ENCODE measurements at places on chromosomes 11 and 22.
A peak's percentile ranks its signal among the peaks of the same experiment; 100 is the strongest.

DNA sequence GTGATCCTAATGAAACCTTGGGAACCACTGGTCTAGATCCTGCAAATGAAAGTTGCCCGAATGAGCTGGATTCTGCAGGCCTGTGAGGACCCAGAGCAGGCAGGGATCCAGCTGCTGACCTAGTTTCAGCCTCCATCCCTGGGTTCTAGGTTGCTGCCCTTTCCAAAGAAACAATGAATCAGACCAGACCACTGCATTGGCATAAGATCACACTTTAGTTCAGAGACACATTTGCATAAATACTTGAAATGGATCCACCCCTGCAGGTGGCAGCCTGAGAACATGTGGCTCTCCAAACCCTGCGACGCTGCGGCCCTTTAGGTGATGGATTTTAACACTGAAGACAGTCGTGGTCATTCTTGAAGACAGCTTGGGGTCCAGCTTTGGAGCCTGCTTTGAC is 23.7 kb downstream of the ADAMTS8 start:
- no peak for DNase-seq

- DNase-seq, result no peak
Observed at GRCh38 chr11:130891326-130891725, 25.0 kb downstream of the SNX19 start.

DNA sequence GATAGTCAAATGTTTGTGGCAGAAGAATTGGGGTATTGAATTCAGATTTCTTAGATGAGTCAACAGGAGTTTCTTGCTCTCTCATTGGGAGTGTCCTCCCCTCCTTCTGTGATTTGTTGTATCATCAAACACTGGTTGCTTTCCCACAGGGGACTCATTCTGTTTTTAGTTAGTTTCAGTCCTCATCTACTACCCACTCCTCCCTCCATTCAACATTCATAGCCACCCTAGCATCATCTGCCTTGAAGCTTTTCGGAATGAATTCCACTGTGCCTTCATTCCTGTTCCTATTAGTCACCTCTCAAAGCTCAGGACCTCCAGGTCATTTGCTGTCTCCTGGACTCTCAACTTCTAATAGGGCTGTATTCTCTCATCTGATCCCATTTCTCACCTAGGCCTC is 31.5 kb upstream of the RAB38 start:
- no peak for DNase-seq

DNA sequence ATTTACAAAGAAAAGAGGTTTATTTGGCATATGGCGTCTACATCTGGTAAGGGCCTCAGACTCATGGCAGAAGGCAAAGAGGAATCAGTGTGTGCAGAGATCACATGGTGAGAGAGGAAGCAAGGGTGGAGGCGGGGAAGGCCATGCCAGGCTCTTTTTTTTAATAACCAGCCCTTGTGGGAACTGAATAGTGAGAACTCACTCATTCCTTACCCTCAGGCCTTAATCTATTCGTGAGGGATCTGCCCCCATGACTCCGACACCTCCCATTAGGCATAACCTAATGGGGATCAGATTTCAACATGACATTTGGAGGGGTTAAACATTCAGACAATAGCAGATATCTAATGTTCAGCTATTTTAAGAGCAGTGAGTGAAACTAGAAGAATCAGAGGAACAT is 55.7 kb downstream of the ATM start:
- no peak for DNase-seq

GRCh38 chr11:96906476-96906875 is 516.7 kb downstream of the JRKL start:
- DNase-seq, result no peak

GRCh38 chr11:60589611-60590010 is 74.4 kb downstream of the MS4A13 start:
- DNase-seq, result no peak

DNA sequence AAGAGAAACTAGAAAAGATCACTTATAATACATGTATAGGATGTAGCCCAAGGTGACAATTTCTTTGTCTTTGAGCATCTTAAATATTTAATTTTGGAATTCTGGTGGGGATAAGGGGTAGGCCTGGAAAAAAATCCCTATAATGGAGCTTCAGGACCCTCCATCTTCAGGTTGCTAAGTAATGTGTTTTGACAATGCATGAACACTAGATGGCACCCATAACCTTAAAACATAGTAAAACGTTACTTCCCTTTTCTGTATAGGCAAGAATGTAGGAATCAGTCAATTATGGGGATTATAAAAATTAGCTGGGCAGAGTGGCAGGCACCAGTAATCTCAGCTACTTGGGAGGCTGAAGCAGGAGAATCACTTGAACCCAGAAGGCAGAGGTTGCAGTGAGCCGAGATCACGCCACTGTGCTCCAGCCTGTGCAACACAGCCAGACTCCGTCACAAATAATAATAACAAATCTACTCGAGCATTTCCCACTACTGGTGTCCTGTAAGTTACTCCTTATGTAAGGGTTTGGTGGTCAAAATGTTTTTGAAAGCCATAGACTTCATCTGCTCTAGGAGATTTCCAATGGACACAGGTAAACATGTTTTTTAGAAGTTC is 541.9 kb upstream of the CCDC90B start:
- DNase-seq, result no peak

- no peak for DNase-seq
Observed at GRCh38 chr22:34490886-34491285, 570.6 kb upstream of the LARGE1 start.

DNA sequence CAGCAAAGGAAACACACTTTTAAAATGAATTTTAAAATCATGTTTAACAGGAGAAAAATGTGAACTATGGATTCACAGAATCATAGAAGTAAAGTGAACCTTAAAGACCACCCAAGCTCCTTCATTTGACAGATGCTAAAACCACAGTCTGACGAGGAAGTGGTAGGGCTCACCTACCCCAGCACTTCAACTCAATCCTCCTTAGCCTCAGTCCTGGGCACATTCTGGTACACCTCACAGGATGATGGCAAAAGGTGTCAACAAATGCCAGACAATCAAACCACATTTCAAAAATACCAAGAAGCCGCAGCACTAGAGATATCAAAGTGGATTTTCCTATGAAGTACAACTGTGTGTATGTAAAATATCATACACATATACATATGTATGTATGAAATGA is 43.1 kb downstream of the PITPNB start:
- DNase-seq, result no peak

- DNase-seq, result no peak
Observed at GRCh38 chr22:21990445-21991303, 8.1 kb upstream of the TOP3B start.

- no peak for DNase-seq
Observed at GRCh38 chr11:133476570-133477250, 55.6 kb downstream of the OPCML start.

- DNase-seq, result no peak
Observed at GRCh38 chr22:27801616-27802345, at the start of gene MN1. Gene MN1, minus strand, starts transcription at chr22:27801756. Its CDS starts 1,213 bp downstream, at chr22:27800543.

GRCh38 chr22:42283278-42284201 is 13.1 kb upstream of the TCF20 start:
- DNase-seq, result no peak

DNA sequence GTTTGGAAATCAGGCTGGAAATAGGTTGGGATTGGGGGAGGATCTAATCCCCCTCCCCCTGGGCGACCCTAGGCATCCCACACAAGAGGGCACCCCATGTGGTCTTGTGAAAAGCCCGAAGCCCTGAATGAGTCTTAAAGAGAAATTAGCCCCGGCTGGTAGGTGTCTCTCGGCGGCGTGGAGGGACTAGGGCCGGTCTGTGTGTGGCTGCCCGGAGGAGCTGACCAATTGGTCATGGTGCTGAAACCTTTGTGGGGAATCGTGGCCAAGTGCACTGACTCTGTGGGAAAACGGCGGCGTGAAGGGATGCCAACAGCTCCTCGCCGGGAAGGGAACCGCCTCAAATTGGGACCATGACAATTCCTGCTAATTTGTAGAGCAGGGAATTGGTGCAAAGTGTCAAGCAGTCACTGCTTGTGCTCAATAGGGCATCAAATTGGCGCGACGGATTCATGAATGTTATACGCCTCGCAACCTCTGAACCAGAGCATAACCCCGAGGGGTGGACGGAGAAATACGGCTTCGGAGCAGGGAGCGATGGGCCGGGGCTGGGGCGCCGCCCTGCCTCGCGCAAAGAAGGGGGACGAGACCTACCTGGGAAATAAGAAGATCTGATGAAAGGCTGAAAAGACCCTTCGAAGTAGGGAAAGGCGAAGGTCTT is 1.5 kb downstream of the DBX1 start:
- DNase-seq, result no peak

DNA sequence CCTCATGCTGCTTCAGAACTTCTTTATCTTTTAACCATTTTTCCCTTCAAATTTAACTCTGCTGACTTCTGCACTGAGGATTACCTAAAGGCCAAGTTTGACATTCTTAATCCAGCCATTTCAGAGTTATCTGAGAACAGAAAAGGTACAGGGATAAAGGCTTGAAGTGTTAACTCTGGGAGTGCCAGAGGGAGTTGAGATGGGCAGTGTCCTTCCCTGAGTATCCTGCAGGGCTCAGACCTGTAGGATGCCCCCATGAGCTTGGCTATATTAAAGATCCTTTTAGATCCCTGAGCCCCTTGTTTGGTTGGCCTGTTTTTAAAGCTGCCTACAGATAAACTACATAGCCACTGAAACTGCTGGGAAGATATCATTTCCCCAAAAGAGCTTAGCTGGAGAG is 268.4 kb upstream of the KIRREL3 start:
- DNase-seq, result no peak

- DNase-seq, result peak; percentile 3
Observed at GRCh38 chr11:36672815-36673450, 74.9 kb upstream of the RAG2 start.

GRCh38 chr11:116507849-116508695 is 264.7 kb downstream of the BUD13 start:
- DNase-seq, result no peak

DNA sequence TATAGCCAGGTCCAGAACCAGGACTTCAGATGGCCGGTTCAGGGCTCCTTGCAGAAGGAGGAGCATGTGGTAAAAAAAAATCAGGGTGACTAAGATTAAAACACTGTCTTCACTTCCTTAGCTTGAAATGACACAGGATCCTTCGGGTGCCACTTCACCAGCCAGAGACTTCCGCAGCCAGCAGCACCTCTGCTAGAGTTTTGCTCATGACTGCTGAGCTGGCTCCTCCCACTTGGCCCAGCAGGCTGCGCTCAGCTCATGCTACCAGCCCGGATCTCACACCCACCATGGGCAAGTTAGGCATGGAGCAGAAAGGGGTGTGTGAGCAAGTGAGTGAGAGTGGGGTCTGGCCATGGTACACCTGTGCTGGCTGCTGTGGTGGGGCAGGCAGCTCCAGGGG is 6.6 kb upstream of the MS4A18 start:
- DNase-seq, result no peak

- no peak for DNase-seq
Observed at GRCh38 chr22:47811971-47812370, 1049.5 kb downstream of the TBC1D22A start.

DNA sequence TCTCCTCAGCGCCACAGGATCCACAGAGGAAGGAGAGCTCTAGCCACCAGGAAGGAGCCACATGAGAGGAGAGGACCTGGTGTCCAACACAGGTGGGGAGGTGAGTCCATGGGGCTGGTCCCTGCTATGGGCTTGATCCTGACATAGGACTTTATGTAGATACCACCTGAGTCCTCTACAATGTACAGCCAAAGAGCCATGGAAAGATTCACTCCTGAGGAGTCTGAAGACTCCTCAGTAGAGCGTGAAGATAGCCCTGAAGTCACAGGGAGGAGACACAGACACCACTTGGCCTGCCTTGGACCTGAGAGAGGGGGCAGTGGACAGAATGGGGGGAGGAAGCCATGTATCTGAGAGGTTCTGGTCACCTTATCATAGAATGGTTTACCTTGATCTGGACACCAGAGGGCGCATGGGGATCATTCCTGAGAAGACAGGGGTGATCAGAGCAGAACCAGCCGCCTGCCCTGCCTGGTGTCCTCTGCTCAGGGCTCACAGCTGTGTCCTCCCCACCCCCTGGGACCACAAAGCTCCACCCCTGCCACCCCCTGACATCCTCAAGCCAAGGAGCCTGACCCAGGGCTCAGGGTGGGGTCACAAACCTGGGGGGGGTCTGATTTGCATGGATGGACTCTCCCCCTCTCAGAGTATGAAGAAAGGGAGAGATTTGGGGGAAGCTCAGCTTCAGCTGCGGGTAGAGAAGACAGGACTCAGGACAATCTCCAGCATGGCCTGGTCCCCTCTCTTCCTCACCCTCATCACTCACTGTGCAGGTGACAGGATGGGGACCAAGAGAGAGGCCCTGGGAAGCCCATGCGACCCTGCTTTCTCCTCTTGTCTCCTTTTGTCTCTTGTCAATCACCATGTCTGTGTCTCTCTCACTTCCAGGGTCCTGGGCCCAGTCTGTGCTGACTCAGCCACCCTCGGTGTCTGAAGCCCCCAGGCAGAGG is 77.0 kb downstream of the ZNF280B start:
- no peak for DNase-seq

GRCh38 chr11:132911186-132911585 is 621.1 kb downstream of the OPCML start:
- no peak for DNase-seq

DNA sequence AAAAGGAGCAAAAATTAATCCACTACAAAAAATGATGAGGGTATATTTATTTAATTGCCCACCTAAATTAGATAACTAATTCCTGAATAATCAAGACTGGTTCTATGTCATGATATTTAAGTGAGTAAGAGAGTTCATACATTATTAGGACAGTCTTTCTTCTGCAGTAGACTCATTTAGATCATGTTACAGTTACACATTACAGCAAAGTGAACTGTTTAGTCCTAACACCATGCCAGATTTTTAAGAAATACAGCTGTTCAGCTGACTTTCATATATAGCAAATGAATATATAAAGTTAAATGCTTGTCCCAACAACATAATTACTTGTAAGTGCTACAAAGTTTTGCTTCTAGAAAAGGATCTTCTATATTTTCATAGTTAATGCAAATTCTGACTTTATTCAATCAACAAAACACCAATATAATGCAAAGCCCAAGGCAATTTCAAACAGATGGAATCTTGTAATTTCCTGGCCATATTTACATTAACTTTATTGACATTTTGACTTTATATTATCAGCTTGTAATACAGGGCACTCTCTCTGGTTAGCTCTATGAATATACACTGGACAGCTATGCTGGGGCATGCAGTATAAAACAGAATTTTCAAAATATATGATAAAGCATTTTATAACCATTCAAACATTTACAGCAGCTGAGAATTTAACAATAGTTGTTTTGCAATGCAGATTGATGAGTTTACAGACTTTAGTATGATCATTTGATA is 45.7 kb upstream of the TP53AIP1 start:
- DNase-seq, result no peak

- no peak for DNase-seq
Observed at GRCh38 chr11:63880403-63880790, 36.6 kb downstream of the RCOR2 start.
